Kasumi-1 (cell line): ENCODE measurements at places on chromosomes 7 and 10.

DNA sequence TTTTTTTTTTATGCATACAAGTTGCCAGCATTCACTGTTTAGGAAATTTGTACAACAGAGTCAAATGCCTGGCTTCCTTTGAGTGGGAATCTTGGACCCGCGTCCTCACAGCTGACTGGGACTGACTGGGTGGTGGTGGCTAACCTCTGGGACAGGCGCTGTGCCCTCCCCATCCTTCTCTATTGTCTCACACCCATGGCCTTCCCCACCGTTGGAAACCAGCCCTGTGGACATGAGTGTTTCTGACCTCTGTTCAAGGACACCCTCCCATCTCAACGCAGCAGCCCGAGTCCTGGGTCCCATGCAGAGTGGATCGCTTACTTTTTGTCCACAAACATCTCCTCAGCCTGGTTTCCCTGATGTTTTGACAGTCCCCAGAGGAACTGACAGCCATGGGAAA lies 125.1 kb upstream of the PPIF start:
- no peak for DNase-seq

DNA sequence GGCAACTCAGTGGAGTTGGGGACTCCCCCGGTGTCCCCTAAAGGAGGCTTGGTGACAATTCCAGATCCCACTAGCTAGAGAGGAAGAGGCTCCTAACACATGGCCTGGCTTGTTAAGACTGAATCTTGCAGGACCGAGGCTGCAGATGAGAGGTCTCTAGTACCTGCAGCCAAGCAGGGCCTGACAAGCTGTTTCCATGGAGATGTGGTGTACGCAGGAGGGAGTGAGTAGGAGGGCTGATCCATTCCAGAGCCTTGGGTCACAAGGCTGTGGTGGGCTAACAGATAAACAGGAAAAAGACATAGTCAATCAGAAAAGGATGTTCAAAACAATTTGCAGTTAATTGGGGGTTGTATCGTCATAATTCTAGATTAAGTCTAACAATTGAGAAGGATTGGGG lies 77.3 kb upstream of the MKLN1 start:
- DNase-seq: no peak

- DNase-seq: no peak
Observed at GRCh38 chr7:159144758-159145489, at the start of gene VIPR2. VIPR2 (minus strand) TSS chr7:159144867; CDS start chr7:159144771, 96 bp downstream.

GRCh38 chr7:91041141-91041540 lies 223.1 kb upstream of the FZD1 start:
- DNase-seq: no peak

GRCh38 chr7:130853503-130854279 lies 119.7 kb upstream of the KLF14 start:
- no peak for DNase-seq

- no peak for DNase-seq
Observed at GRCh38 chr10:15491856-15492642, 121.0 kb upstream of the FAM171A1 start.

DNA sequence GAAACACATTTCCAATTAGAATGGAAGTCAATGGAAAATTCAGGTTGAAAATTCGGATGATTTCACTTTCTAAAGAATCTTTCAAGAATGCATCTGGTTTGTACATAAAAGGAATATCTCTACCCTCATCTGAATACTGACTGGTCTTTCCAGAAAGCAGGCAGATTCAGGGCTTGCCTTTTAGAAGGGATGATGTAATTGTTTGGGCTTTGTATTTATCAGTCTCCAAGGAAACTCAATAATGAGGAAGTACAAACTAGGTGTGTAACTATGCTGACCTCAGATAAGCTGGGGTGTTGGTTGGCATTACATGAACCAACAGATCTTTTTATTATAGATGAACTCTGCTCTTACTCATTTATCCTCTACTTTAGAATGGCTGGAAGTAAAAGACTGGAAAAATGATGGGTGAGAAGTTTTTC lies 24.1 kb downstream of the PDLIM1 start:
- DNase-seq: peak; percentile 62

DNA sequence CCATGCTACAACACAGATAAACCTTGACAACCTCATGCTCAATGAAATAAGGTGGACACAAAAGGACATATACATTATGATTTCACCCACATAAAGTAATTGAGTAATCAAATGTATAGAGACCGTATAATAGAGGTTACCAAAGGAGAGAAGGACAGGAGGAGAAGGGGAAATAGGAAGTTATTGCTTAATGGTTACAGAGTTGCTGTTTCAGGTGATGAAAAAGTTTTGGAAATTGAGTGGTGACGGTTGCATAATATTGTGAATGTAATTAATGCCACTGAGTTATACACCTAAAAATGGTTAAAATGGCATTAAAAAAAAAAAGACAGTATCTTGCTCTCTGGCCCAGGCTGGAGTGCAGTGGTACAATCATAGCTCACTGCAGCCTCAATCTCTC lies 1.5 kb upstream of the OGDH start:
- DNase-seq: no peak

GRCh38 chr10:538895-539294 lies 150.6 kb downstream of the DIP2C start:
- no peak for DNase-seq

- peak; percentile 55 for DNase-seq
Observed at GRCh38 chr10:97434055-97434454, 8.1 kb downstream of the PGAM1 start.

GRCh38 chr10:72615970-72616369 lies 9.9 kb downstream of the MICU1 start:
- no peak for DNase-seq

GRCh38 chr7:33707427-33707826 lies 197.9 kb upstream of the BMPER start:
- no peak for DNase-seq

DNA sequence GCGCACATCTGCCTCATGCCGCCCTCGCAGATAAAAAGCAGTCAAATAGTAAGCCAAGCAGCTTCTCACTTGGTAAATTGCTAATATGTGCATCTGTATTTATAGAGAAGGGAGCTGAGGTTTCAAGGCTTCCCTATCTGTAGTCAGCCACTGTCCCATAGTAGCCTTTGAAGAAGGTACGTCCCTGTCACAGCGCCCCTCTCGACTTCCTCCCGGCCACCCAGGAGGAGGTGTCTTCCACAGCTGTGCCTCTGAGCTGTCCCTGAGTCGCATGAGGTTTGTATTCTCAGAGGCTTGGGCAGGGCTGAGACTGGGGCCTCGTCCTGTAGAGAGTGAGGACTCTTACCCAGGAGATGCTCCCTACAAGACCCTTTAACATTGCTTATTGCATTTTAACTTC lies 49.0 kb downstream of the SPOCK2 start:
- no peak for DNase-seq

DNA sequence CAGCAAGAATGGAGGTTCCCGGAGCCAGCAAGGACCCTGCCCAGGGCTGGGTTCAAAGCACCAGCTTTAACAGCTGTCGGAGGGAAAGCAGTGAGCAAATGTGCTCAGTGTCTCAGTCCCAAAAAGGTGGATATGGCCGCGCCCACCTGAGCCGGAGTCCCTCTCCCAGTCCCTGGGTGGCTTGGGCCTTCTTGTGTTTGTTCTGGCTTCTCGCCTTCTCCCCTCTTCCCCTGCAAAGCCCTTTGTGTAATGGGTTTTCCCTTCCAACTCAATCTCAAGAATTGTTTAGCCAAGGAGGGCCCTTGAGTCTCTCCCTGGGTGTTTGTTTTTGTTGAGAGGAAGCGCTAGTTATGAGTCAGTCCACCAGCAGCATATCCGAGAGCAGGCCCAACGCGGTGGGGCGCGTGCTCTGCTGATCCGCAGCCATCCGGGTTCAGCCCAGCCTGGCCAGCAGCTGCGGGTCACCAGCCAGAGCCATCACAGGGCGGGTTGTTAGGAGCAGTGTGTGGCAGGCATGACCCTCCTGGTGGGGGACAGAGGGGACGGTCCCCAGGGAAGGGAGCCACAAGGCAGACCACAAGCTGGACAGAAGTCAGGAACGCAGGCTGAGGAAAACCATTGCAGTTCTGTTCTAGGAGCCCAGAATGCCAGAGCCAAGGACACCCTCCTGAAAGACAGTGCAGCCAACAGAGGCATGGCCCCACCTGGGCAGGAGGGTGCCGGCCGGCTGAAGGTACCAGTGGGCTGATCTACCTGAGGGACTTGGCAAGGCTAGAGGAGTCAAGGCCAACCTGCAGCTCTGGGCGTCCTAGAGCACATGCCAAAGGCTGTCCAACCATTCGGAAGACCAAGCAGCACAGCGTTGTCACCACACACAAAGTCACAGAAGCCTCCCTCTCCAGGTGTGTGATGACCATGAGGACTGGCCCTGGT lies 21.3 kb downstream of the CALML3 start:
- no peak for DNase-seq

DNA sequence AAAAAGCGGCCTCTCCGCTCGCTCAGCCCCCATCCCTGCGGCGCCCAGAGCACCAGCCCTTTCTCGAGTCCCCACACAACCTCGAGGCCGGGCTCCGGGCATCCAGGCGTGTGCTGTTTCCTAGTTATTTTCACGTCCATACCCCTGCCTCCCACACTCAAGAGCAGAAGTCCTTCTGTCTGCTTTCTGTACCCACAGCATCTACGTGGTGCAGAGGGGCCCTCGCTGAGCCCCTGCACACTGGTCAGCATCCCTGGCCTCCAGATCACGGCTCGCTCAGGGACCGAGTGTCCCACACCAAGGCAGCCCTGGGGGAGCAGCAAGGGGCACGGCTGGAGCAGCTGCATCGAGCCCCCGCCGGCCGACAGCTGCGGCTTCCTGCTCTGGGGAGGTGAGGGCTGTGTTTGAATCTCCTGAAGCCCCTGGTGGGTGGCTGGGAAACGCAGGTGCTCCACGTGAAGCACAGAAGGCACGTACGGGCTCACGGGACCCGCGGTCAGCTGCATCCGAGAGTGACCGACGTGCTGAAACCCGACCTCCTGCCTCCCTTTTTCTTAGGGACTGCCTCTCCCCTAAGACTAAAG lies 333.1 kb downstream of the DNAJB6 start:
- no peak for DNase-seq

DNA sequence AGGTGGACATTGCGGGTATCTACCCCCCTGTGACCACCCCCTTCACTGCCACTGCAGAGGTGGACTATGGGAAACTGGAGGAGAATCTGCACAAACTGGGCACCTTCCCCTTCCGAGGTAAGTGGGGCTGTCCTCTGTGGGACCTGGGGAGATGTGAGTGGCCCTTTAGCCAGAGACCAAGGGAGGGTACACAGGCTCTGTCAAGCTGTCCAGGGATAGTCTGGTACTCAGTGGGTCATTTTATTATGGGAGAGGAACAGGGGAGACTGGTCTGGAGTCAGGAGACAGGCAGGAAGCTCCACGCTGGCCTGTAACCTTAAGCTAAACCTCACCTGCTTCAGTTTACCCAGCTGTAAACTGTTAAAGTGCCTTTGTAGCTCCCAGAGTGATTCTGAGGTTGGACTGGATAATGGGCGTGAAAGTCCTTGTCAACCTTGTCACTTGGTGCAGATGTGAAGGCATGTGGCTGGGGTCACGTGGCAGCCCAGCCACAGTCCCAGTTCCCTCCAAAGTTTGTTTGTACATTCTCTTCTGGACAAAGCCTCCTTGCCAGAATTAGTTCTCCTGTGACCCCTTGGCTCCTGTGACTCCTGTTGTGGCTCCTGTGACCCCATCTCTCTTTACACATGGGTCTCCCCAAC lies 729 bp downstream of the HOGA1 start:
- DNase-seq: no peak

DNA sequence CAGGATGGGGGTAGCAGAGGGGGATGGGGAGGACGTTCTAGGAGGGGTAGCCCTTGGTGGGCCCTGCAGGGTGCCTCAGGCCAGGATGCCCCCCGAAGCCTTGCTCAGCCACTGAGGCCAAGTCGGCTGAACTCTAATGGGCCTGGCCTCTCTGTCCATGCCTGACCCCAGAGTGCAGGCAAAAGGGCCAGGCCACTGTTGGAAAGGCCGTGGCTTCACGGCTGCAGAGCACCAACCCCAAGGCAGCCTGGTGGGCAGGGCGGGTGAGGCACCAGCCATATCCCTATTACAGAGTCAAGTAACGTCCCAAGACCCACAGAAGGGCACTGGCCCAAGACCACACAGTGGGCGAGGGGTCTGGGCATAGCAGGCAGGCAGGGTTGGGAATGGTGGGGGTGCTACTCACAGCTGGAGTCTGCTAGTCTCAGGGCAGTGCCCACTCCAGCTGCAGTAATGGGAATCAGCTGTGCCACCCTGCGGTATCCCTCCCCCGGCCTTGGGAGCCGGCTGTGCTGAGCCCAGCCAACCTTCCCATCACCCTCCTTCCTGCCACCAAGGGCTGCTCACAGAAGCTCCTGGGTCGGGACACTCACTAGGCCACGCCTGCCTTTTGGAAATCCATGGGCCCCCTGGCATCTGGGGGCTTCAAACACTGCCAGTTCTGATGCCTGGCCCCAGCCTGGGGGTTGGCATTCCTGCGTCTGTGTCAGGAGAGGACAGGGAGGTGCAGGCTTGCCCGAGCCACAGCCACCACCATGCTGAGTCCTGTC lies 4.0 kb upstream of the LFNG start:
- no peak for DNase-seq
